Spleen (tissue), 13 donors: ENCODE measurements at places on chromosomes 5 and 9. TPM values are rescaled to one million over a fixed set of nuclear protein-coding genes. Genes with fewer than 3 reads are reported as not detected.

The GPR21 gene
- polyA plus RNA-seq, result 0.43 TPM

The RNF208 gene
- polyA plus RNA-seq, result 2.3 TPM

The GLRX gene
- 149 TPM for polyA plus RNA-seq

The SHISAL2B gene
- not detected for polyA plus RNA-seq

The SPATA31A1 gene
- not detected for polyA plus RNA-seq

The GFPT2 gene
- polyA plus RNA-seq, result 1.2 TPM

The NPR2 gene
- 7.8 TPM for polyA plus RNA-seq

The GABBR2 gene
- polyA plus RNA-seq, result 0.07 TPM

The NUP155 gene
- polyA plus RNA-seq, result 2.9 TPM

The FAM200C gene
- 1.8 TPM for polyA plus RNA-seq

The GABRP gene
- not detected for polyA plus RNA-seq
